HT1080 (cell line): ENCODE measurements at places on chromosomes 5 and 9.

GRCh38 chr5:35408146-35408545, 177.9 kb upstream of the PRLR start:
- DNase-seq, result no peak

DNA sequence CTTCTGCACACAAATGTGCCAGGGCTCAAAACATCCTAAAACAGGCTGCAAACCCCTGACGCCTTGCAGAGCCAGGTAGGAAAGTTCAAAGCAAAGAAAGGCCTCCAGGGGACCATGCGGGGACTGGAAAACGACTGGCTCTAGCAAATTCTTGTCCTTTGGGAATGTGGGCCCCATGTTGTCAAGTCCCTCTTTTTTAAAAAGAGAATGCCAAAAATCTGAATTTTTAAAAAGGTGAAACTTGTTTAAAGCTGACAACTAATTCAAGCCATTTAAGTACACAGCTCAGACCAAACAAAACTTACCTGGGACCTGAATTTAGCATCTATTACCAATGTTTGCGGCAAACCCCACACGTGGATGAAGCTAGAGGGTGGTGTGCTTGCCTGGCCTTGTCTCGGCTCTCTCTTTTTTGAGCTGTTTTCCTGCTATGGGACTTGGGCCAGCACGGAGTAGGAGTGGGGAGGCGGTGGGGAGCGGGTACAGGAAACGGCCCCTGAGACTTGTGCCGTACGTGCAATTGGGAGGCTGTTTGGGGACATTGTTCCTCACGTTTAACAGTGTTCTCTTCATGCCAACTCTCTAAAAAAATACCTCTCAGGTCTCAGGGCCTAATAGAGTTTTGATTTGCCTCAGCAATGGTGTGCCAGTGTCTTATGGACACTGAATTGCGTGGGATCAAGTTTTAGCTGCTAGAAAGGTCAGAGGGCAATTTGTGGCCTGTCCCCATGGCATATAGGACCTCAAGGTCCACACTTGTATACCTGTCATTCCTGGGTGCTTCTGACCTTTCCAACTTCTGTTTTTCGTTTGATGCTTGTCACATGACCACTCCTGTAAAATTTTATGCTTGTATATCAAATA, 15.1 kb upstream of the PHF19 start:
- no peak for DNase-seq

DNA sequence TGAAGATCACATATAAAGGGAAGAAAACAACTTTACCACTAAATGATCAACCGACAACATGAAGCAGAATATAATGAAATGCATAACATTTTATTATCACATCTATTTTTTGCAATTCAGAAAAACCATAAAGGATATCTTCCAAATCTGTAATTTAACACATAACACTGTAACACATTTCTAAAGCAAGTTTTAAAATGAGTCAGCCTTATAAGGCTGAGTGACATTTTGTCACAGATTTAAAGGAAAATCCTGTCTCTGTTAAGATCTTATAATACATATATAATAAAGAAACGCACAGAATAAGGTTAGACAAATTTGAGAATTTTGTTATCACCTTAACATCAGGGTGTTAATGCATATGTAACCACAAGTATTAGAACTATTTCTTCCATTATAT, 198.4 kb upstream of the RASA1 start:
- DNase-seq, result no peak

DNA sequence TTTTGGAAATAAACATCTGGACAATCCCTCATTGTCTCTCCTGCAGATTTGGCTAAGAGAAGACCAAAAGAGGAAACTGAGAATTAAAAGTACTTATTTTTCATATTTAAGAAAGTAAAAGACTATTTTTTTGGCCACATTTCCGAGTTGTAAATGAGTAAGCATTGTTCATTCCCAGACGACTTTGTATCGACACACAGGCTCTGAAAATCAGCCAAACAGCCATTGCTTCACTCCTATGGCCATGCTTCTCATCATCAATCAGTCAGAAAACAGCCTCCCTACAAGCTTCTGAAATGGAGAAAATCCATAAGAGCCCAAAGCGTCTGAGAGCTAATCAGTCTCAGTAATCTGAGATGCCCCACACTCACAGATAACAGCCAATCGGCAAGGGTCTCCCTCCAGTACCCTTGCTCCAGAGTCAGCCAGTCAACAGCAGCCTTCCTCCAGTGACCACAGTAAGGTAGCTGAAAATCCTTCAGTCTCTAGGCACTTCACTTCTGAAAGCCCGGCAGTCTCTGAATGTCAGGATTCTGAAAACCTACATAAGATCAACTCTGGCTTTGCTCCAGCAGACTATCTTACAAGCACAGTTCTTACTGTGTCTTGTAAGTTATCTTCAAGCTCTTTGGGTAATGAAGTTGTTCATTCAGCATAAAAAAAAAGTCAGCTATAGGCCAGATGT, 30.9 kb downstream of the CDO1 start:
- DNase-seq, result no peak

- DNase-seq, result no peak
Observed at GRCh38 chr9:122131401-122132001, 28.1 kb downstream of the NDUFA8 start.

DNA sequence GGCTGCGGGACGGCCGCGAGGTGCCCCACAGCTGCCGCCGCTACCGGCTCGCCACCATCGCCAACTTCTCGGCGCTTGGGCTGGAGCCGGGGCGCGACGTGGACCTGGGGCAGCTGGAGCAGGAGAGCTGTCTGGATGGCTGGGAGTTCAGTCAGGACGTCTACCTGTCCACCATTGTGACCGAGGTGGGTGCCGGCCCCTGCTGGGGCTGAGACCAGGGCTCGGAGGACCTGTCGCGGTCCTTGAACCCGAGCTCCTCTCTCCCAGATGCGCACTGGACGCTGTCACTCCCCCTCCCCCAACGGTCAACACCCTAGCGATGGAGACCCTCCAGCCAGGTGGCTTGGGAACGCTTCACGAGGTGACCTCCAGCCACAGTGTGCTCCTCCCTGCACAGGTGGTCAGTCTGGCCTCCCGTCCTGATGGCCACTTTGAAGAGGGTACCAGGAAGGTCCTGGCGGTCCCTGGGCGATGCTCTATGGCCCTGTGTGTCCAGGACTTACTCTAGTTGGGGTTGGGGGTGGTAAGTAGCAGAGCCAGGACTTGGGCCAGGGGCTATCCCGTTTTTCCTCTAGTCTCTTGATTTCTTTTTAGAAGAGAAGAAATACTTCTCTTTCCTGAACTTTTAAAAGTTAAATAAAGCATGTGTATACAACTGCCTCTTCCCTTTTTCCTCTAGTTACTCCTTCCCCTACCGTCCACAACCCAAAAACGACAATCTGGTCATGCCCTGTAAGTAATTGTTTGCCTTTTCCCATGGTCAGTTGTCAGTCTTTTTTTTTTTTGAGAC, 866 bp downstream of the SLC22A5 start:
- DNase-seq, result no peak

DNA sequence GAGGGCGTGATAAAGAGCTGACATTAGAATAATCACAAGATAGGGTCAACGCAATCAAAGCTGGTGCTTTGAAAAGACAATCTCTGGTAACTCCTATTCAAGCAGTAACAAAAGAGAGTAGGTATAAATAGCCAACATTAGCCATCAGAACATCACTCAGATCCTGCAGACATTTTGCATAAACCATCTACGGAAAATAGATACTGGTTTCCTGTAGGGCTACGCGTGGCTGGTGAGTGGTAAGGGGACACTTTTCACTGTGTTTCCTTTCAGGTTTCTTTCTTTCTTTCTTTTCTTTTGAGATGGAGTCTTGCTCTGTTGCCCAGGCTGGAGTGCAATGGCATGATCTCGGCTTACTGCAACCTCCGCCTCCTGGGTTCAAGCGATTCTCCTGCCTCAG, 22.3 kb downstream of the TTF1 start:
- DNase-seq, result no peak

GRCh38 chr5:74892921-74893320, 26.7 kb upstream of the FAM169A start:
- DNase-seq, result no peak

- peak; percentile 86 for DNase-seq
Observed at GRCh38 chr5:134242146-134242545, 16.3 kb upstream of the PPP2CA start.

DNA sequence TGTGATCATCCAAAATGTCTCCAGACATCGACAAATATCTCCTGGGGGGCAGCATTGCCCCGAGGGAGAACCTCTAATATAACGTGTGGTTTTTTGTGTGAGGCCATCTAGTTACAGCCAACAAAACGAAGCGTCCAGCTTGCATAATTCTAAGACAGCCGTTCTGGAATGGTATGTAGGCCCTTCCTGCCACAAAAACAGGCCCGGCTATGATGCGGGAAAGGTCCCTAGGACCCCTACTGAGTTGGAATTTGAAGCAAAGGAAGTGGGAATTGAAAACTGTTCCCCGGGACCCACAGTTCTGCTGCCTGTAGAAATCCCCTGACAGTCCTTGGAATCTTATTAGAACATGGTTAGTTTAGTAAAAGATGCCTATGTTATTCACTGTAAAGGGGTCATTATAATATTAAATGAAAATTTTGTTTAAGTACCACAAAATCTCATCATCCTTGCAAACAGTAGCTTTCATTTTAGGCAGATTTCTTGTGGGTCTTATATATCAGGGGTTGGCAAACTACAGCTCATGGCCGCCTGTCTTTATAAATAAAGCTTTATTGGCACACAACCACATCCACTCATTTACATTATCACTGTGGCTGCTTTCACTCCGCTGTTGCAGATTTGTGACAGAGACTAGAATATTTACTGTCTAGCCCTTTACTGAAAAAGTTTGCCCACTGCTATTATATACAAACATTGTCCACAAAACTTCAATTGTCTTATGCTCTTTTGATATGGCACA, 70.7 kb downstream of the MSX2 start:
- peak; percentile 3 for DNase-seq

DNA sequence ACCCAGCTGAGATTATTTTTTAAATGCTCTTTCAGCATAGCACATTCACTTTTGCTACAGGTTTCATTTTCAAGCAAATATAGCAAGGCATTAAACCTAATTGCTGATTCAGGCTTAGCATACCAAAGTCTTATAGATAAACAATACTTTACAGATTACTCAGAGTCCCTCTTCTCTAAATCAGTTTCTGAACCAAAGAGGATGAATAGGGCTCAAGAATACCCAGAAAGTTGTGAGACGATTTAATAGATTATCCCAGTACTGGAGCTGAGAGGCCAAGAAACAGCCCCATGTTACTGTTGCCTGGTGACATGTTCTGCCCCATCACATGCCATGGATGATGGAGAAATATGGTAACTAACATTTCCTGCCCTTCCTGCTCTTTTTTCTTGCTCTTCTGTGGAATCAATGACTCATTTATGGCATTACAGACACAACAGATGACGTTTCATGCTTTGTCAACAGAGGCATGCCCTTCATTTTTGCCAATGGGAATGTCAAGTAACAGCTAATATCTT, 18.1 kb upstream of the SSBP2 start:
- DNase-seq, result peak; percentile 88

DNA sequence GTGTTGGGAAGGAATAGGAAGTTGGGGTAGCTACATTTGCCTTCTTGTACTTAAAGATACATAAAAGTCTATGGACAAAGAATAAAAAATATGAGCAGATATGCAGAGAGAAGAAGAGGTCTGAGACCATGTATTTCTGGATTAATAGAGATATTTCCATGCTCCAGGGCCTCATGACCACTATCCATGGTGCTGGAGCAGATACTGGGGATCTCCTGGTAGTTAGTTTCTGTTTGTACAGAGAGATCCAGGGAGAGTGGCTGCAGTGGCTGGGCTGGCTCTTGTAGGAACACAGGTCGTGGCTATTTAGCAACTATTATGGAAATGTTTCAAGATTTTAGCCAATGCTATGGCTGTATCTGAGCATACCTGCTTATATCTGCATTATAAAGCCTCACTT, 184.2 kb upstream of the TMEM161B start:
- no peak for DNase-seq

GRCh38 chr5:133981714-133982113, 13.3 kb upstream of the C5orf15 start:
- DNase-seq, result no peak

- DNase-seq, result no peak
Observed at GRCh38 chr5:117486261-117486660, 911.6 kb upstream of the SEMA6A start.

GRCh38 chr9:128429513-128430086, 8.9 kb downstream of the CERCAM start:
- no peak for DNase-seq

DNA sequence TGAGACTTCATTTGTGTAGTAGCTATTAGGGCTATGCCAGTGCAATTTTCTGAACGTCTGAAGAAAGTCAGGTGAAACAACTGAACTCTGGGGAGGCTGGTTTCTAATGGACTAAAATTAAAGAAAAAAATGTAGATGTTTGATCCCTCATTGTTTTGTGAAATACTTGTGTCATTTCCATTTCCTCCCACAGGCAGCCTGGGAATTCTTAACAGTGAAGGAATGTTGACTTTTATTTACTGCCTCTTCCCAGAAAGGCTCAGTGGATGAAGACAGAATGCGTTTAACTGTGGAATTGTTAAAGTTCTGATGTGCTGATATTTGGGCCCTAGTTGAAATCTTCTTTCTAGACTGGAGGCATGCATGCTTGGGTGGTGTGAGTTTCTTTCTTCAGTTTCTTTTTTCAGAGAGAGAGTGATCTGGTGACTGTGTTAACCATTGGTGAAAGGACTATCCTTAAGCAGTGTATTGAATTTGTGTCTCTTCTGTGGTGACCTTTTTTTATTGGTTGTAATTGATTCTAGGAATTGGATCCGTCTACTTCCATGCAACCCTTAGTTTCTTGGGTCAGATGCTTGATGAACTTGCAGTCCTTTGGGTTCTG, 15.5 kb downstream of the ACER2 start:
- DNase-seq, result no peak

DNA sequence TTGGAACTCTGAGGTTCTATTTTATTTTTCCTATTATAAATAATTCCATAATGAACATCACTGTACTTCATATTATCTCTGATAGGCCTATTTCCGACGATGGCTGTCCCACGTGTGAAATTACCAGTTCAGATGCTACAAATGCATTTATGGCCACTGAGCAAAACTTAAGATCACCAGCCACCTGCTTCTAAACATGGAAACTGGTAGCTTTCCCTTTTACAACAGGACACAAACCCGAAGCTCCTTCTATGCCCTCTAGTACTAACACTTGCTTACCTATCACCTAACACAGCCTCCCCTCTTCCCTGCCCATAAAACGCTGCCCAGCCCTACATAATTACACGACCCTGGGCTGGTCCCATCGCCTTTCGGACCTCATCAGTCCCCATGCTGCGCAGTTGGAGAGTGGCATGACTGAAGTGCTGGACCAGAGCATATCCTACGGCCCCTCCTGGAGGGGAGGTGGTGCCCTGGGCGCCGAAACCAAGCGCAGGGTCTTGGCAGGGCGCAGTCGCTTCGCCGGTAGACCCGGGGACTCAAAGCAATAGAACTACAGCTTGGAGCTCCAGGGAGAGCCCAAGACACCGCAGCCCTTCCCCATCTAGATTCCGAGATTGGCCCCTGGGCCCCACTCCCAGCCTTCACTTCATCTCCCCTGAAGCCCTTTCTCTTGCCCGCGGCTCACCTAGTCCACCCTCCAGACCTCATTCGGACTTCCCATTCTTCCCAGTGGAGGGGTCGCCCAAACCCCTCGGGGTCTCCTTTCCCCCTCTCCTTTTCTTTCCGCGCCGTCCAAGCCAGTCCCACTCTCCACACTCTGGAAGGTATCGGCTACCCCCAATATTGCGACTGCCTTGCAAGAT, 1.0 kb upstream of the SAP30L start:
- DNase-seq, result peak; percentile 20
